ENCODE measurements at places on chromosomes 2 and 18.

GRCh38 chr2:235810252-235810651 lies 316.4 kb downstream of the AGAP1 start:
- DNase-seq, result no peak

GRCh38 chr2:238263204-238264071 lies 23.6 kb upstream of the HES6 start:
- peak; percentile 57 for DNase-seq

DNA sequence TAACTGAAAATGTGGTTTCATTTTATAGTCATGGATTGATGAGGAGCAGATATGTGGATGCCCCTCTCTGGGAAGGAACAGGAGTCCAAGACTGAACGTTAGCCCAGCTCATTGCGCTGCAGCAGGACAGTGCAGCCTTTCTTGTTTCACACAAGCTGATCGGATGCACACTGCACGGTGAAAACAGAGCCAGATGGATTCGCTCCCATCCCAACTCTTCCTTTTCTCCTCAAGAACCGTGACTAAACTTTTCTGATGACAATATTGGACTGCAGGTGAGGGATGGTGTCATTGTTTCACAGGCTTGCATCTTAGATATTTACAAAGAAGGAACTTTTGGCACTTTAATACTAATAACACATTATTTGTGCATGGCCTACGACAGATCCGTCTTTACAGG lies 33.8 kb upstream of the COPS8 start:
- no peak for DNase-seq

GRCh38 chr2:193566886-193567285 lies 1372.2 kb upstream of the TMEFF2 start:
- no peak for DNase-seq

GRCh38 chr2:187138265-187138664 lies 289.3 kb upstream of the ZSWIM2 start:
- DNase-seq, result no peak

GRCh38 chr2:230131366-230131765 lies 62.6 kb upstream of the SLC16A14 start:
- no peak for DNase-seq

GRCh38 chr18:28372186-28372585 lies 195.3 kb upstream of the CDH2 start:
- no peak for DNase-seq

DNA sequence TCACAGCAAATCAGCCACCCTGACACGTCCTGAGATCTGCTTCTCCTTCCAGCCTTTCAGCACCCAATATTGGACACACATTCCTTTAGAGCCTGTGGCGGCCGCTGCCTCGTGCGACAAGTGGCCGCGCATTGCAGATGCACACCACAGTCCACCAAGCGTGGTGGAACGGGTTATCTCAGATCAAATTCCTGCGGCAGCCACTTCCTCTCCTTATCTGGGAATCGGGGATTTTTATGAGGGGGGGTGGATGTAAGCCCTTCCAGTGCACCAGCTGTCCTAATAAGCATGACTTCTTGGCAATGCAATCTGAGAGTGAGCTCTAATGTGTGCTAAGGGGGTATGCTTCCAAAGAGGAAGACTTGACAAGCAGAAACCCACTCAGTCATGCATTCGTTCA lies 18.3 kb upstream of the BMP10 start:
- no peak for DNase-seq

- no peak for DNase-seq
These were observed 84.5 kb upstream of the RBBP8 start for GRCh38 chr18:22848615-22849014.

DNA sequence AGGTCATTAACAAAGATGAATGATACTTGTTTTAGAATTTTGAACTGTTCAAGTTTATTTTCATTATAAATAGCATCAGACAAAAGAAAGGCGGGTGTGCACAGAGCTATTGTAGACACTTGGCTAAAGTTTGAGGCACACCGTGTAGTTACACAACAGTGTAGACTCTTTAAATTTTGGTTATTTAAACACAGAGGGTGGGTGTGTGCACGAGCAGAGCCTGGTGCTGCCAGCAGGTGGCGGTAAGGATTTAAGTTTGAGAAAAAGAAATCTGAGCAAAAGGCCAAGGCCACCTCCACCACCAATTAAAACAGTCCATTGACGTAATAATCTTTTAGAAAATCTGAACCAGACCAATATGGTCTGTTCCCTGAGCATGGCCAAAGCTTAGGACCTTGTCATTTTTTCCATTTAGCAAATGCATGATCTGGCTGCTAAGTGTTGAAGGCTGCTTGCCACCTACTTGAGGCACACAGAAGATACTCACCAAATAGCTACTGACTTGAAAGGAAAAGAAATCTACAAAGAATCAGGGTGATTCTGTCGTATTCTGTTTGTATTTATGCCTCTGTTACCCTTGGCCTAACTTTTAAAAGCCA lies 14.3 kb downstream of the COPS7B start:
- DNase-seq, result no peak
